NCI-H524 treated with DMSO at 0.1 percent for 48 hours (cell line): ENCODE measurements at places on chromosomes 6 and 20.
A peak's percentile ranks its signal among the peaks of the same experiment; 100 is the strongest.

GRCh38 chr6:37103169-37104039 is 66.5 kb upstream of the PIM1 start:
- peak; percentile 8 for DNase-seq

DNA sequence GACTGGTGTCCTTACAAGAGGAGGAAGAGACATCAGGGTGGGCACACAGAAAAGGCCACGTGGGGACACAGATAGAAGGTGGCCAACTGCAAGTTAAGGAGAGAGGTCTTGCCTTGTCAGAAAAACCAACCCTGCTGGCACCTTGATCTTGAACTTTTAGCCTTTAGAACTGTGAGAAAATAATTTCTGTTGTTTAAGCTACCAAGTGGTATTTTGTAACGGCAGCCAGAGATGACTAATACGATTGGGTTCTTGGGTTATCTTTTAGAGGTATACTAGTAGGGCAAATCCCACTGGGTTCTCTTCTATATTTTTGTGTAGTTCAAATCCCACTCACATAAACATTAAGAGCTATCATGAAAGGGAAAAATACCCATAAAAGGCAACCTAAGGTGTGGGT is 31.9 kb upstream of the ZBTB24 start:
- no peak for DNase-seq

- no peak for DNase-seq
These were observed 40.9 kb downstream of the RNF182 start for GRCh38 chr6:13965582-13966127.

DNA sequence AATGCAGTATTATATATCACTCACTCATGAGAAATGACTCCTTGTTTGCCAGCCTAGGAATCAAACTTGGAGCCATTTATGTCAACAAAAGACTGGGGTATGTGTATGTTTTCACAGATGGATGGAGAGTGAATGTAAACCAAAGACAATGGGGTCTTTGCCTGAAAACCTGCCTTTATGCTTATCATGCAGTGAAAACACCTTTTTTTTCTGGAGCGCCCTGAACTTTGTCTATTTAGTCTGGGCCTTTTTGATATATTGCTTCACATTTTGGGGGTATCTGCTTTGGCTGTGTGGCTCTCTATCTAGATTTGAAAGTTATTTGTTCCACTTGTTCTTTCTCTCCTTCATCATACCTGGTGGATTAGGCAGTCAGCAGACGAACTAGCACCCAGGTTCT is 848.5 kb upstream of the FLRT3 start:
- DNase-seq, result no peak

- no peak for DNase-seq
These were observed 15.6 kb downstream of the RMND1 start for GRCh38 chr6:151436300-151436699.
